ENCODE measurements at places on chromosomes 7 and 10.

DNA sequence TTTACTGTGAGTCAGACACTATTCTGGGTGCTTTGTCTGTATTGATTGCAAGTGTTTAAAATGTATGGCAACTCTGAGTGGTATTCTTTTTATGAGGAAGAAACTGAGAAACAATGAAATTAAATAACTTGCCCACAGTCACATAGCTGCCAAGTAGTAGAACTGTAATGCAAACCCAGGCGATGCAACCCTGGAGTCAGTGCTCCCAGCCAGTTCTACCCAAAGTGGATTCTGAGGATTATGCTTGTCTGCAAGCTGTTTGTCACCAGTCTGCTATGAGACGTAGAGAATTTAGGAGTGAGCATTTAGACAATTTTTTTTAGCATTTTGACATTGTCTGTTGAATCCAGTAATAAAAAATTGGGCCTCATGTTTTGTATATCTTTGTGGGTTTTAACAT lies 306.0 kb upstream of the LRGUK start:
- no peaks in the 10 kb centered on the region for H3K36me3 ChIP-seq
- no peak for DNase-seq
- no peak overlapping the region for H3K4me3 ChIP-seq
- no peaks in the 10 kb centered on the region for H3K4me1 ChIP-seq
- H3K27me3 ChIP-seq = no peaks in the 10 kb centered on the region

DNA sequence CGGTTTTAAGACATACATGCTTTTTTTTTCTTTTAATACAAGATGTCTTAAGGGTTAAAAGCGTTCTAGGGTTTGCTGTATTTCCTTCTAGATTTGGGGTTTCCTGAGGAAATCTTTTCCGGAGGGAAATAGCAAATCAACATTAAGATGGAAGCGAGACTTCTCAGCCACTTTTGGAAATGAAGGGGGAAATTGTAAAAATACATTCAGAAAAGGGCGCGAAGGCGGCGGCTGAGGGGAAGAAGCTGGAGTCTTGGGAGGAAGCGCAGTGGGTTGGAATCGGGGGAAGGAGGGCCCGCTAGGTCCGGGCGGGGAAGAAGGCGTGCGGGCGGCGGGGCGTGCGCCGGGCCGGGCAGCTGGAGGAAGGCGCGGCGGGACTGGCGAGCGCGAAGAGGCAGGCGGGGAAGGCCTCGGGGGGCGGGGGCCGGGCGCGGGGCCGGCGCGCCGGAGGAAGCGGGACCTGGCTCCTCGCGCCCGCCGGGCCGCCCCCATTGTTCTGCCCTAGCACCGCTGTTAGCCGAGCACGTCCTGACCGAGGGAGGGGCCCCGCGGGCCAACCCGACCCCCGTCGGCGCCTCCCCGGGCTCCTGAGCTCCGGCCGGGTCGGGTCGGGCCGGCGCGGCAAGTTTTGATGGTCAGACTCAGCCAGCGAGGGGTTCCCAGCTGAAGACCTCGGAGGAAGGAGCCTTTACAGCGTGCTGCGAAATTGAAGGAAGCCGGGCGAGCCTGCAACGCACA lies 1.5 kb upstream of the SKIDA1 start:
- no peaks in the 10 kb centered on the region for H3K27me3 ChIP-seq
- H3K36me3 ChIP-seq = no peaks in the 10 kb centered on the region
- peak overlapping the region; percentile 98 for H3K27ac ChIP-seq
- DNase-seq = peak; percentile 64
- H3K4me3 ChIP-seq = peak overlapping the region; percentile 77

GRCh38 chr7:41630741-41631140 lies 72.1 kb downstream of the INHBA start:
- H3K4me1 ChIP-seq = no peaks in the 10 kb centered on the region
- no peak for DNase-seq
- H3K36me3 ChIP-seq = no peaks in the 10 kb centered on the region
- no peaks in the 10 kb centered on the region for H3K27me3 ChIP-seq
- H3K4me3 ChIP-seq = no peak overlapping the region
- no peak overlapping the region for H3K27ac ChIP-seq

DNA sequence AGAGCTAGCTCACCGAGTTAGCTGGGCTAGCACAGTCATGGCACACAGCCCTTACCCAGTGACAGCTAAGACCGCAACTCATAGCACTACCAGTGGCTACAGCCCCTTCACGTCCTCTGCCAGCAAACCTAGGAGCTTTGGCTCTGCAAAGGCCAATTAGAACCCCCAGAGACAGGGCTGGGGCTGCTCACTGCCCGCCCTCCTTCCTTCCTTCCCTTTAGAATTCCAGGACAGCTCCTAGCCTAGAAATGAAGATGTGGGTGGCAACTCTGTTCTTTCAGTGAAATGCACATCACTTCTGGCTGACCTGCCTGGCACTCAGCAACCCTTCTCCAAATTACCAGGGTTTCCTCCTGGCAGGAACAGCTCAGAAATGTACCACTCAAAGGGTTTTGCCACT lies 99.9 kb downstream of the FAM53B start:
- H3K27ac ChIP-seq = no peak overlapping the region
- no peaks in the 10 kb centered on the region for H3K36me3 ChIP-seq
- peaks cover 13% of the 10 kb centered on the region for H3K4me1 ChIP-seq
- H3K27me3 ChIP-seq = no peaks in the 10 kb centered on the region

DNA sequence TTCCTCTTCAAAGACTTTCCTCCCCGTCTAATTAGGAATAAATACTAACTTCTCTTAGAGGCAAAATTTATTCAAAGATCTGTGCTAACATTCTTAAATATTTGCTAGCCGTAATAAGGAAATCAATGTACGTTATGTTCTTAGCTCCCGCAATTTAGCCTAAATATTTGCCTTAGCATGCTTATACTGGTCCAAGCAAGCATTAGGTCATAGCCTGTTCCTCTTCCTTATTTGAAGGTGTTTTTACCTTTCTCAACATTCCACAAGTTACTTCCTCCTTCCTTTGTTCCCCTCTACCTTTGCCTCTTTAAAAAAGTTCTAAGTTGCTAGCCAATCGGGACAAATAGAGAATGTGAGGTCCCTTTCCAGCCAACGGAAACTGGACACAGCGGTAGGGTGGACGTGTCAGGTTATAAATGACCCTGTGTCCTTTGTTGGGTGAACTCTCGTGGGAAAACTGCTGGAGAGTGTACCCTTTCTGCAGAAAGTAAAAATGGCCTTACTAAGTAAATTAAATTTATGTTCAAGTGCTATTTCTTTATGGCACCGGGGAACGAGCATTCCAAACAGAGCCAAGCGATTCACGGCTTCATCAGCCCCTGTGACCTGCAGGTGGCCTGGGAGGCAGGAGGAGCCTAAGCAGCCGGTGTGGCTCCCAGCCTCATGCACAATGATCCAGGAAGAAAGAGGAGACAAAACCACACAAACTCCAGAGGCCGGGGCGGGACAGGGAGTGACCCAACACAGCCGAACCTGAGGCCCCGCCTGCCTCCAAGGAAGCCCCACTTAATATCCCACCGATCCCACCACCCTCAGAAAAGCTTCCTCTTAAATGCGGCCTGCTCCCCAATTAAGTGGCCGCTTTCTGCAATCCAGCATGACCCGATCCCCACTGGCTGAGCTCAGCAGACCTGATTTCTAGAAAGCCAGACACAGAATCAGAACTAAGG lies 67.0 kb downstream of the ZRANB1 start:
- H3K4me3 ChIP-seq = no peak overlapping the region
- peaks cover 5% of the 10 kb centered on the region for H3K4me1 ChIP-seq
- no peaks in the 10 kb centered on the region for H3K27me3 ChIP-seq
- H3K27ac ChIP-seq = peak overlapping the region; percentile 79
- DNase-seq = no peak
- no peaks in the 10 kb centered on the region for H3K36me3 ChIP-seq

DNA sequence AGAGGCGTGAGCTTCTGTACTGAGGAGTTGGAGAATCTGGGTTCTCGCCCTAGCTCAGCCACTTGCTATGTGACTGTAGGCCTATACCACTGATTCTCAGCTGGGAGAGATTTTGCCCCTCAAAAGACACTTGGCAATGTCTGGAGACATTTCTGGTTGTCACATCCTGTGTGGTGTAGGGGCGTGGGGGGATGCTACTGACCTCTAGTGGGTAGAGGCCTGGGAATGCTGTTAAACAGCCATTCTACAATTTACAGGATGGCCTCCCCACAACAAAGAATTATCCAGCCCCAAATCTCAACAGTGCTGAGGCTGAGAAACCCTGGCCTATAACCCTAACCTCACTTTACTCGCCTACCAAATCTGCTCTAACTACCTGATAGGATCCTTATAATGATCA lies 58.8 kb upstream of the GAD2 start:
- H3K27me3 ChIP-seq = no peaks in the 10 kb centered on the region
- no peak overlapping the region for H3K27ac ChIP-seq
- DNase-seq = no peak
- no peaks in the 10 kb centered on the region for H3K4me1 ChIP-seq

- no peaks in the 10 kb centered on the region for H3K4me1 ChIP-seq
- no peaks in the 10 kb centered on the region for H3K27me3 ChIP-seq
- no peak overlapping the region for H3K27ac ChIP-seq
- no peaks in the 10 kb centered on the region for H3K36me3 ChIP-seq
Measured at GRCh38 chr10:60877061-60877776, 66.8 kb downstream of the RHOBTB1 start.

DNA sequence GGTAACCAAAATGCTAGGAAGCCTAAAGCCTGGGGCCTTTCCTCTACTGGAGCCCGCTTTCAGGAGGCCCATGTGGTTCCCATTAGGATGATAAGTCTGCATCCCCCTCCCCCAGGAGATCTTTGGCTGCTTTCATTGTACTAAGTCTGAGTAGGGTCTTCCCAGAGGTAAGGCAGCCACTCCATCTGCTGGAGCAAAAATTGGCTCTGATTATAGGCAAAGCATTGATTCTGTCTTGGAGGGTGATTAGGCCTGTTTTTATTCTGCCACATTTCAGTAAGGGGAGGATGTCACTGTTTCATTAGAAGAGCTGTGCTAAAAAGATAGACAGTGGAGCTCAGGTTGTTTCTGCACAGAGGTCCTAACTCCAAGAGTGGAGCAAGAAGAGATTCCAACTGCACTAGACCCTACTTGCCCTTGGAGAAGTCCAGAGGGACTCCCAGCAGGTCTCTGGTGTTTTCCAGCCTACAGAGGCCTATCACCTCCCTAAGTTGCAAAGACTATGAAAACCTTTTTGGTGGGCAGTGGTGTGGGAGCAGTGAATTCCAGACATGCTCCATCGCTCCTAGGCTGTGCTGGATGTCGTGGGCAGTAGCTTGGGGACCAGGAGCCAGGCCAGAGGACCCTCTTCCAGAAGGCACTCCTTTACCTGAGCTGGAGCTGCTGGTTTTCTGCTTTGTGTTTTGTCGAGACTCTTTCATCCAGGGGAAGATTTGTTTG lies 7.1 kb upstream of the HOXA2 start:
- H3K4me3 ChIP-seq = peak overlapping the region; percentile 90
- H3K27ac ChIP-seq = peak overlapping the region; percentile 100
- DNase-seq = no peak

DNA sequence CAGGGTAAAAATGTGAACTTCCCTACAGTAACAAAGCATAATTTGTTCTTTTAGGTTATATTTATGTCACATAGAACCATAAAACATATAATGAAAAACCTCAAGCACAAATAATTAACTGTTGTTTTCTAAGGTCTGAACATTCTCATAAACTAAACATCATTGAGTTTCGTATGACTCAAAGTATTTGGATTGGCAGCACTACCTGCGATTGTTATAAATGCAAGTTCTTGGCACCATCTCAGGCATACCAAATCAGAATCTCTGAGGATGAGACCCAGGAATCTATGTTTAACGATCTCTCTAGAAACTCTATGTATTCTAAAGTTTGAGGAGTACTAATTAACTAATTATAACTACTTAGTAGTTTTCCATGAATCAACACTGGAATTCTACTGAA lies 22.5 kb downstream of the ORC5 start:
- H3K4me3 ChIP-seq = no peak overlapping the region
- no peaks in the 10 kb centered on the region for H3K4me1 ChIP-seq
- DNase-seq = no peak
- H3K27me3 ChIP-seq = no peaks in the 10 kb centered on the region
- no peaks in the 10 kb centered on the region for H3K36me3 ChIP-seq

- peak overlapping the region; percentile 30 for H3K27ac ChIP-seq
- H3K36me3 ChIP-seq = no peaks in the 10 kb centered on the region
- no peaks in the 10 kb centered on the region for H3K4me1 ChIP-seq
- no peak for DNase-seq
- H3K4me3 ChIP-seq = no peak overlapping the region
Measured at GRCh38 chr10:19874791-19875190, 58.6 kb downstream of the PLXDC2 start.

GRCh38 chr7:37304921-37305320 lies 143.7 kb downstream of the ELMO1 start:
- H3K36me3 ChIP-seq = no peaks in the 10 kb centered on the region
- H3K27me3 ChIP-seq = no peaks in the 10 kb centered on the region

GRCh38 chr7:129896568-129897382 lies 56.0 kb downstream of the UBE2H start:
- no peaks in the 10 kb centered on the region for H3K27me3 ChIP-seq
- DNase-seq = no peak
- H3K27ac ChIP-seq = no peak overlapping the region
- H3K4me3 ChIP-seq = no peak overlapping the region
- H3K4me1 ChIP-seq = no peaks in the 10 kb centered on the region
- H3K36me3 ChIP-seq = no peaks in the 10 kb centered on the region

- no peaks in the 10 kb centered on the region for H3K36me3 ChIP-seq
- H3K27me3 ChIP-seq = no peaks in the 10 kb centered on the region
- DNase-seq = no peak
- no peaks in the 10 kb centered on the region for H3K4me1 ChIP-seq
Measured at GRCh38 chr7:36312915-36313334, 76.7 kb upstream of the ANLN start.

DNA sequence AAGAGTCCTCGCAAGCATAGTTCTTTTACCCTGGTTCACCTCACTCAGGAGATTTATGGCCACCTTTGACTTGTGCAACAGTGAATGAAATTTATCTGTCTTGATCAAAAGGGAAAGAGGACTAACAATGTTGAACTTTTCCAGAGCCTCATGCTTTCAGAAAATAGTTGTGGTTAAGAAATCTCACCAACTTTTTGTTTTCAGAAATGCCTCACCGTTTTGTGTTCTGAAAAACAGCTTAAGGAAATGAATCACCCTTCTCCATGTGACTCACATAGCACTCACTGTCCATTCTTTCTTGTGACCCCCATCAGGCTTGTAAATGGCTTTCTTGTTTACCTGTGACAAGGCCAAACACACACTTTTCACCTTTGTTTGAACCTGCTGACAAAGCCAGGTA lies 148.6 kb upstream of the FAM3C start:
- DNase-seq = no peak
- H3K27ac ChIP-seq = no peak overlapping the region
- no peak overlapping the region for H3K4me3 ChIP-seq
- no peaks in the 10 kb centered on the region for H3K4me1 ChIP-seq

GRCh38 chr10:117896517-117896916 lies 150.2 kb downstream of the RAB11FIP2 start:
- no peak for DNase-seq
- H3K27me3 ChIP-seq = peaks cover 8% of the 10 kb centered on the region

- no peaks in the 10 kb centered on the region for H3K36me3 ChIP-seq
- no peak for DNase-seq
- no peaks in the 10 kb centered on the region for H3K4me1 ChIP-seq
- no peak overlapping the region for H3K4me3 ChIP-seq
- H3K27me3 ChIP-seq = no peaks in the 10 kb centered on the region
- H3K27ac ChIP-seq = no peak overlapping the region
Measured at GRCh38 chr10:14262836-14263425, 67.8 kb downstream of the FRMD4A start.

GRCh38 chr10:3945026-3945425 lies 160.0 kb upstream of the KLF6 start:
- H3K36me3 ChIP-seq = no peaks in the 10 kb centered on the region
- H3K4me1 ChIP-seq = no peaks in the 10 kb centered on the region
- no peaks in the 10 kb centered on the region for H3K27me3 ChIP-seq
- no peak for DNase-seq
- H3K4me3 ChIP-seq = no peak overlapping the region
